ENCODE measurements at places on chromosomes 2 and 18.

- no peak for DNase-seq
Observed at GRCh38 chr2:75007819-75008218, 49.4 kb downstream of the POLE4 start.

GRCh38 chr2:109458512-109458911 is 155.3 kb downstream of the SEPTIN10 start:
- DNase-seq, result no peak

DNA sequence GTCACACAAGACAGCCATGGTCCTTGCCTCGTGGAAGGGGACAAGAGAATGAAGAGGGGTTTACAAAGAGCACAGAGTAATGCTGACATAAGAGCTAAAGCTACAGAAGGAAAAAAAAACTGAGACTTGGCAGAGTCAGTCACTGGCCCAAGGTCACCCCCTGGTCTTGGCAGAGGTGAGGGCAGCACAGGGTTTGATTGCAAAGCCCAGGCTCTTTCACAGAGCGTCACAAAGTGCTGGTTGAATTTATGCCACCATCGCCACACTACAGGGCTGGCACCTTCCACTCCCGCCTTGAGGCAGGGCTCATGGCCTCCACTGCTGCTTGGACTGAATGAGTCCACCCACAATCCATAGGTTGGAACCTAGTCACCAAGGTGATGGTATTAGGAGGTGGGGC is 190.2 kb downstream of the INHBB start:
- no peak for DNase-seq

GRCh38 chr2:60570251-60570650 is 16.8 kb upstream of the BCL11A start:
- DNase-seq, result no peak

DNA sequence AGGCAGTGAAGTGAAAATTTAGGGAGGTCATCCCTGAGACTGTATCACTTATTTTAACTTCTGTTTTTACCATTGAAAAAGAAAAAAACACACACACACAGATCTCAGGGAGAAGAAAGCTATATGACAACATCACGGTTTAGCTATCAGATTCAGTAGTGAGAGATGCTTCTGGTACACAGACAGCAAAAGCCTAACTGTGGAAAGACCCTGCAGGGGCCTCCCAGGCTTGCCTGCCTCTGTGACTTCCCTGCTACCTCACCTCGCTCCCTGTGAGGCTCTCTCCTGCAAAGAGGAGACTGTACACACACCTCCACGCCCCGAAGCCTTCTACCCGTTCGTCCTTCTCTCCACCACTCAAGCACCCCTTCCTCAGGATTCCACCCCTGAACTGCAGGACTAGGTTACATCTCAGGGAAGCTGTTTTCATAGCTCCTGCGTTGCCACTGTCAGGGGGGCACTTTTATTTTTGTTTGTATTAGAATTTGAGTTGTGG is 86.3 kb downstream of the EPB41L3 start:
- no peak for DNase-seq

DNA sequence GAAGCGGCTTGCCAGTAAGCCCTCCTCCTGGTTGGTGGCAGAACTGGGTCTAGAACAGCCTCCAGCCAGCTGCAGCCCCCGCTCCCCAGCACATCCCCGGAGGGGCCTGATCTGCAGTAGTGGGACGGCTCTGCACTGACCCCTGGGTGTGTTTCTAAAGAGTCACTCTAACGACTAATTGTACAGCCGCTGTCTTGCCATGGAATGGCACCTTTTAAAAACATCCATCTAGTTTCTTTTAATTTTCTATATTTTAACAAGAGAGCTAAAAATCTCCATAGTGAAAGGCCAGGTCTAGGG is 82.0 kb downstream of the MTCL1 start:
- no peak for DNase-seq

GRCh38 chr2:94999431-94999883 is 26.1 kb upstream of the MAL start:
- DNase-seq, result no peak

GRCh38 chr2:172239944-172240590 is 137.4 kb upstream of the DLX2 start:
- no peak for DNase-seq

DNA sequence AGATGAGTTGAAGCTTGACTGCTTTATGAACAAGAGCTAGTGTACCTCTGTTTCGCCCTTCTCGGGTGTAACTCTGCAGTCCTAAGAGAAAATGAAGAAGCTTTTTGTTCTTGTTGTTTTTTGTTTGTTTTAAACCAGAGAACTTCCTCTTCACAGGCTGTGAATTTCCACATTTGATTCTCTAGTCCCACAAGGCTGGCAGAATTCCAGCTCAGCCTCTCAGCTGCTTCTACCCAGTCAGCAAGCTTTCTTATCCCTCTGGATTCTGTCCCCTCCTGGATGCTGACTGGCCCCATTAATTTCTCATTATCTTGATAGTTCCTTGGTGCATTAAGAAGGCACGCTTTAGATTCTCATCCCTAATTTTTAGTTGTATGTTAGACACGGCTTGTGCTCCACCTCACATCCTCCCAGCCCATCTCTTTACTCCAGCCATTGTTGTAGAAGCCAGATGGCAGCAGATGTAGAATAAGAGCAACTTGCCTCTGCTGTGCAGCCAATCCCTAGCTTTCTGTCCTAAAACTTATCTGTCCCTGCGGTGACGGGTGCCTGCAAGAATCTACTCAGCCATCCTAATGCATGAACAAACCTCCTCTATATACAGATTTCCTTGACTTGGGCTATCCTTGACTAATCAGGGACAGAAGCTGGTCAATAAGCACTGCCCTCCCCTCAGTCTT is 12.3 kb upstream of the RESP18 start:
- DNase-seq, result no peak

- no peak for DNase-seq
Observed at GRCh38 chr2:105399207-105399861, 483 bp upstream of the FHL2 start.

GRCh38 chr2:9174771-9175437 is 31.7 kb upstream of the ASAP2 start:
- no peak for DNase-seq

DNA sequence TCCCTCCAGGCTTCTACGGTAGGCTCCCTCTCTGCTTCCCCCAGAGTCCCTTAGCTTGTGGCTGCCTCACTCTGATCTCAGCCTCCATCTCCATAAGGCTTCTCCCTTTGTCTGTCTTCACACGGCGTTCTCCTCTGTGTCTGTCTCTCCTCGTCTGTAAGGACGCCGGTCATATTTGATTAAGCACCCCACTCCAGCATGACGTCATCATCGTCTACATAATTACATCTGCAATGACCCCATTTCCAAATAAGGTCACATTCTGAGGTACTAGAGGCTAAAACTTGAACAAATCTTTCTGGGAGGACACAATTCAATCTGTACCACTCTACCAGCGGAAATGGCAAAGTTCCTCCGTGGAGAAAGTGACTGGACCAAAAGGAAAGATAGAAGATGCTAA is 8.3 kb upstream of the COL6A3 start:
- DNase-seq, result no peak

- DNase-seq, result no peak
Observed at GRCh38 chr2:105784589-105784988, 39.9 kb downstream of the NCK2 start.

DNA sequence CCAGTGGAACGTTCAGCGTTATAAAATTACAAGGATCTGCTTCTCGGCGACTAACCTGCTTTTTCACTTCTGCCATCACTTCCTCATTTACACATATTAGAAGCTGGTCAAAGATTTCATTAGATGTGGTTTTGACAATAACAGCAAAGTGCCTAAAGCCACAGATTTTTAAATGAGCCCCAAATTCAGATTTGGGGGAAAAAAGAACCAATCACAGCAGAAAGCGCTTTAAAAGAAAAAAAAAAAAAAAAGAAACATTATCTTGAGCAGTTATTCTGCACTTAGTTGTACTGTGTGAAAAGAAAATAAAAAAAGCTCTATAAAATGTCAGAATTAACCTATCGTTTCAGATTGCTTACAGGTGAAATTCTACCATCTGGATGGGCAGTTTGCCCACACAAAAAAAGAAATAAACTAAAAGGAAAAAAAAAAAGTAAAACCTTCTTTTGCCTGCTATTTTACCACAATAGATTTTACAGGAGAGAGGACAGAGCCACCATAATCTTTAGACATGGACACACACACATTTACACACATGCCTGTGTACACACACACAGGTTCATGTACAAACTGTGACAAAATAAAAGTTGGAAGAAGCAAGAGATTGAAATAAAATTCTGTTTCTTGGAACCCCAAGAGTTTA is 167.2 kb downstream of the TCF4 start:
- DNase-seq, result peak; percentile 1

GRCh38 chr2:207865210-207865609 is 95.5 kb upstream of the FZD5 start:
- DNase-seq, result no peak

GRCh38 chr2:96156011-96156820 is 11.0 kb upstream of the DUSP2 start:
- no peak for DNase-seq

All from GM18507 (cell line).